ENCODE measurements at places on chromosomes 13 and 19.

- DNase-seq = no peak
Observed at GRCh38 chr19:43675906-43676305, 5.9 kb upstream of the PLAUR start.

DNA sequence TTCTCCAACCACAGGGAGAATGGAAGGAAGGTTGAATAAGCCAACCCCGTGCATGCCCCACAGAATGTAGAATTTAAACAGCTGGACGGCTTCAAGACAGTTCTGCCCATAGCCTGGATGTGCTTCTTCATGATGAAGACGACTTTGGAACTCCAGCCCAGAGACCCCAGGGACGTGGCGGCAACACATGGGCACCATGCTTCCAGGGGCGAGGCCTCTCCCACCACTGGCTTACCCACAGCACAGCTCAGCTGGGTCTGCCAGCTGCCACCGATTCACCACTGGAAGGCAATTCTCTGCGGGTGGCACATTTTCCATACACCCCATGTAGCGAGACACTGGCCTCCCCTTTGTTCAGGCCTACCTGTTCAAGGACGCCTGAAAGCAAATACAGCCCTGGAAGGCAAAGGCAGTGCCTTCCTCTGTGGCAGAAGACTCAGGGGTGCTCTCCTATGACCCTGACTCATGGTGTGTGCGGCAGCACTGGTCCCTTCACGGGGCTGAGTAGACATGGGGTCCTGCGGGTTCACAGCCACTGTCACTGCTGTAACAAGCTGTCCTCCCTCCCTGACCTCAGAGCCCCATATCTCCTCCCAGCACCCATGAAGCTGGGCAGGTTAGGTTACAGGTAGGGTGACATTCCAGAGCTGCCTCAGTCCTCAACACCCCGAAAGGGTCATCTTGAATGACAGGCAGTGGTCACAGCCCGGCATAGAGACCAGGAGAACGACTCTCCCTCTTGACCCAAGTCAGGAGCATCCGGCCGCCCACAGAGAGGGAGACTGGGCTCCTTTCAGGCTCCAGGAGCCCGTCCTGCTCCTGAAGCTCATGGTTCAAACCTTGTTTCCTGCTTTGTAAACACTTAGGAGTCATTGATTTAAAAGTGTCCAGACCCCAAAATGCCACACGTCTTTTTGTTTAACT lies 72.7 kb downstream of the SPACA7 start:
- no peak for DNase-seq

DNA sequence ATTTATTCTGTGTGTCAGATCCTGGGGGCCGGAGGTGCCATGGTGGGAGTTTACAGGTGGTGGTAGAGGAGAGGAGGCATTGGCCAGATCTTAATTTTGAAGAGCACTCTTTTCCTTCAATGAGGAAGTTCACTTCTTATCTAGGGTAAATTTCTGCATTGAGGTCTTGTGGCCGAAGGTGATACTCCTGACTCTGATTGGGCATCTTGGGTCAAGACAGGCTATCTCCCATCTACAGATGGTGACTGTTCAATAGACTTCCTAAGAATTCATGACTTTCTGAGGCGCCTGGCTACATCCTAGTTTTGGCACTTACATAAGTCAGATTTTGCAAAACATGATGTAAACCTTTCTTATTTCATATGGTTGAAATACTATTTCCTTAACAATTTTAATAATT lies 135.2 kb downstream of the SUCLA2 start:
- no peak for DNase-seq

DNA sequence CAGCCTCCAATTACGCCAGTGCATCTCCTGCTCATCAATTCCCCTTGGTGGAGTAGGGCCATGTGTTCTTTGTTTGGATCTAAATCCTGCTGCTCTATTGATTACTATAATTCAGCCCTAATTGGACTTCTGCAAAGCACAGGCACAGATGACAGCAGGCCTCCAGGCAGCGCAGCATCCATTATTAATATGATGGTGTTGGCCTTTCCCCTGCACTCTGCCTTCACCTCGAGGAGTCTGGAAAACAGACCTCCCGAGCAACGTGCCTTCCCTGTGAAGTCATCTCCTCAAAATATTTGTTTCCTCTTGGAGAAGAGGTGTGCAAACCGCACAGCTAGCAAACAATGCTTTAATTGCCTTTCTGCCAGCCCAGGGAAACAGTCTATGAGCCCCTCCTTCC lies 92.5 kb downstream of the UQCRFS1 start:
- no peak for DNase-seq

DNA sequence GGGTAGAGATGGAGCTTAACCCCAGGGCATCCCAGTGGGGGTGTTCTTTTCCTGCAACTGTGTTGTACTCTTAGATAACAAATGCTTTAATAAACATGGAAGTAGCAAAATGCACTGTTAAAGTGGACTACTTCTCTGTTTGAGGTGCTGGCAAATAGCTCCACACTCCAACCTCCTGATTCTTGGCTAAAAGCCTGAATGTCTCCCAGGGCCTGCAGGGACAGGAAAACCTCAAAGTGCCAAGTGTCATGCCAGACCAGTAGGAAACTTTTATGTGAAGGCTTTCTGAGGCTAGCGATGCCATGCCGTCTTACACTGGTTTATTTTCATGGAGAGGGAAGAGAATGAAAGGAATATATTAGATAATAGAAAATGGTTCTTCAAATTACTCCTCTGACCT lies 6.8 kb downstream of the FREM2 start:
- DNase-seq = no peak

DNA sequence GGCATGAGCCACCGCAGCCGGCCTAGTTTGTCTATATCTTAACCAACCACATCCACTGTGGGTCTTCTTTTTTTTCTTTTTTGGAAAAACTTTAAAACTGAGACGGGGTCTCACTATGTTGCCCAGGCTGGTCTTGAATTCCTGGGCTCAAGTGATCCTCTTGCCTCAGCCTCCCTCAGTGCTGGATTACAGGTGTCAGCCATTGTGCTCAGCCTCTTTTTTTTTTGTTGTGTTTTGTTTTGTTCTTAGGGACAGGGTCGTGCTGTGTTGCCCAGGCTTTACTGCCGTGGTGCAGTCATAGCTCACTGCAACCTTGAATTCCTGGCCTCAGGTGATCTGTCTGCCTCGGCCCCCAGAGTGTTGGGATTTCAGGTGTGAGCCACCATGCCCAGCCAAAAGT lies 7.4 kb downstream of the SNRNP70 start:
- DNase-seq = no peak

DNA sequence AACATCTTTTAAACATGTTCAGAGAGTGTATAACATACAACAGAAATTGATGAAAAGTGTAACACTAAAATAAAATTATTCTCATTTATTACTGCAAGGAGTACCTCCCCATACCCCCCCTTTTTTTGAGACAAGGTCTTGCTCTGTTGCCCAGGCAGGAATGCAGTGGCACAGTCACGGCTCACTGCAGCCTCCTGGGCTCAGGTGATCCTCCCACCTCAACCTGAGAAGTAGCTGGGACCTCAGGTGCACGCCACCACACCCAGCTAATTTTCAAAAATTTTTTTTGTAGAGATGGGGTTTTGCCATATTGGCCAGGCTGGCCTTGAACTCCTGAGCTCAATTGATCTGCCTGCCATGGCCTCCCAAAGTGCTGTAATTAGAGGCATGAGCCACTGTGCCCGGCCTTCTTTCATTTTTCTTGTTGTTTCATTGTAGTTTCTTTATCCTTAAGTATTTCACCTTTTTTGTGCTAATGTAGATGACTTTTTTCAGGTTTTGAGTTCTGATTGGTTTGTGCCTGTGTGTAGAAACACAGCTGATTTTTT lies 28.3 kb downstream of the GATAD2A start:
- no peak for DNase-seq

DNA sequence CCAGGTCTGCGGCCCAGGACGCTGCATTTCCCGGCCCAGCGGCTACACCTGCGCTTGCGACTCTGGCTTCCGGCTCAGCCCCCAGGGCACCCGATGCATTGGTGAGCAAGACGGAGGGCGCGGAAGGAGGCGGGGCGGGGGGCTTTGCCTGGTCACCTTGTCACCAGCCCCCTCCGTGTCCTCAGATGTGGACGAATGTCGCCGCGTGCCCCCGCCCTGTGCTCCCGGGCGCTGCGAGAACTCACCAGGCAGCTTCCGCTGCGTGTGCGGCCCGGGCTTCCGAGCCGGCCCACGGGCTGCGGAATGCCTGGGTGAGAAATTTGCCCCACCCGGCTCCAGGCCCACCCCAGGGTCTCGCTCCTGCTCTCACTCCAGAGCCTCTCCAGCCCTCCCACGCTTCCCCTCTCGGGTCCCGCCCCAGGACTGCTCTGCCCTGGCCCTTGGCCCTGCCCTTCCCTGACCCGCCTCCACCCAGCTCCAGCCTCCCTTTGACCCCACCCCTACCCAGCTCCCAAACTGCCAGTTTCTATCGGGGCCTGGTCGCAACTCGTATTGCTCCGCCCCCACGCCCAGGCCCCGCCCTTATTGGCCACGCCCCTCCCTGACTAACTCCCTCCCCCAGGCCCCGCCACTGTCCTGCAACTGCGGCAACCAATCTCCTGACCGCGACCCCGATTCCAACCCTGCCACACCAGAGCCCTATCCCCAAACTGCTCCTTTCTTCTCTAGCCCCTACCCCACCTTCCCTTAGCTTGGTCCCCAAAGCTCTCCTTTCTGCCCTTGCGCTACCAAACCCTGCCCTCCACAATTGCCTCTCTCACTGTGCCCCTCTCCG lies 8.6 kb downstream of the LTBP4 start:
- peak; percentile 90 for DNase-seq

GRCh38 chr13:88736026-88736425 lies 1064.9 kb downstream of the SLITRK5 start:
- DNase-seq = no peak

DNA sequence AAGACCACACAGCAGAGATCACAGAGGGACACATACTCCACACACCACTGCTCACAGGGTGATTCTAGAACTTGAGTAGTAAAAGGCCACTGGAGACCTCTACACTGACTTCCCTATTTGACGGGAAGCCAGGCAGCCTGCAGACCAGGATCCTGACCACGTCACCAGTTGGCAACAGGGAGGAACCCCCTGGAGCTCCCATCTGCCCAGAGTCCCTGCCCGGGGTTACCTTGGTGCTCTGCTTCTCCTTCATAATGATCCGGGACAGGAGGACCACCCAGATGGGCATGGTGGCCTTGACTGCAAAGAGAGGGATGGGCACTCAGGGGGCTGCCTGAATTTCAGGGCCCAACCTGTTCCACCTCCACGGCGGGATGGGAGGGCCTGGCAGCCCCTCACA lies 932 bp downstream of the SLC35E1 start:
- DNase-seq = no peak

DNA sequence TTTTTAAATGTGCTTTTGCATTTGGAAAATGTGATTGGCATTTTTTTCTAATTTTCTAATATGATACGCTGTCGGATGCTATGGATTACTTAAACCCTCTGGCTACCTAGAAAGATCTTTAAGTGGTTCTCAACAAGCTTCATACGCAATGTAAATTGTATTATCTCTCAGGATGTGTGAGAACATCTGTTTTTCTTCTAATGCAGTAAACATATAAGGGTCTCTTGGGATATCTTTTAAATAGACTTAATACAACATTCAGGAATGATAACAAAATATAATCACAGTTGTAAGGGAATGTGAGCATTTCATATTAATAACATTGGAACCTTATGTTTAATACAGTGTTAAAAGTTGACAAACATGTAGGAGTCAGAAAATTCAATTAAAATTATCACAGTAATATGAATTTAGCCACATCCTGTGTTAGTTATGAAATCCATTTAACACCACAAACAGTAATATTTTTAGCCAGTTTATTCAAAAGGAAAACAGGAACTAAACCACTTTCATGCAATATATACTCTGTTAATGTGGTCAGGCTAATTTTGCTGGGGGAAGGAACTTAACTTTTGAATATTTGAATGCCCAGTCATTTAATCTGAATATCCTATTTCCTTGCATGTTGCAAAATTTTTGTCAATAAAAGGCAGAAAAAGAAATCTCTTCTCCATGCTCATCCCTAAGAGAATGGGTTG lies 15.0 kb upstream of the ALOX5AP start:
- DNase-seq = no peak

GRCh38 chr19:12888006-12888603 lies 1.1 kb upstream of the KLF1 start:
- no peak for DNase-seq

DNA sequence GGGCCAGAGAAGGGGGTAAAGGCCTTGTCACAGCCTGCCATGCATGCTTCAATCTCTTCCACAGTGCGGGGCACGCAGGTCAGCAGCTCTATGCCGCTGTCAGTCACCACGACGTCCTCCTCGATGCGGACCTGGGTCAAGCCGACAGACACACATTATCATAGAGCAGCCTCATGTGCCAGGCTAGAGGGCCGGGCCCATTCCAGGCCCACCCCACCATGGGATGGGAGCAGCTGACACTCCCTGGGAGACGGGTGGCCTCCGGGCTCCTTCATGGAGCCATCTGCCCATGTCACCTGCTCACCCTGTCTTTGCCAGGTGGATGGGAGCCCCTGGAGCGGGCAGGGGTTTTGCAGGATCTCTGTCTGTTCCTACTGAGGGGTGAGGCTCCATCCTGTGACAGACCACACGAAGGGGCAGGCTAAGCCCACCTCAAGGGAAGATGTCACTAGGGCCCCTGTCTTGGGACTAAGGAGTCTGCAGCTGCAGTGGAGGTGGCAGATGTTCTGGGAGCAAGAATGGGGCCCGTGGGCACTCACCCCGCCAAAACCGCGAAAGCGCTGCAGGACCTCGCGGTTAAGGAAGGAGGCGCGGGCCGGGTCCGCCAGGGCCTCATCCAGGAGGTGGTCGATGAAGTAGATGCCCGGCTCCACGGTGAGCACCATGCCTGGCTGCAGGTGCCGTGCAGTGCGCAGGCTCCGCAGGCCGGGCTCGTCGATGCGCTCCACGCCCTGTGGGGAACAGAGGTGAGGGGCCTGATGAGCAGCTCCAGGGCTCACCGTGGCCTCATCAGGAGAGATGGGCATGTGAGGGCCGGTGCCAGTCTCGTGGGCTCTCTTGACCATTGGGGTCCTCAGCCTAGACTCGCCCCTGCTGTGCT lies 14.1 kb downstream of the CEBPG start:
- no peak for DNase-seq

DNA sequence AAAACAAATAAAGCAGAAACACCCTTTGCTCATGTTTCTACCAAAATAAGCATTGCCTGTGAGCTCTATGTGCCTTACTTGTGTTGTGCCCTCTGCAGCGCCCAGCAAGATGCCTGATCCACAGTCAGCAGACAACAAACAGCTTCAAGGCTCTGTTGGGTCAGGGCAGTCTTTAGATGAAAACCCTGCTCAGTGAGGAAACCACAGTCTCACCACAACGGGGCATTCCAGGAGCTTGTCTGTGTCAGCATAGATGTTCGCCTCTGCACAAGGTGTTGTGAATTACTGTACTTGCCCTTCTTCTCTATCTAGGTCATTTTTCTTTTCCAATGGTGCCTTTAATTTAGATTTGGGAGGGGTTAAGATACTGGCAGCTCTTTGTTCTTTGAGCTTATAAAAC lies 251.9 kb downstream of the COL4A1 start:
- DNase-seq = no peak

Measured in RPMI8226 (cell line).